ENCODE measurements at places on chromosomes 11 and 22. TPM values are rescaled to one million over a fixed set of nuclear protein-coding genes. Genes with fewer than 3 reads are reported as not detected.

TRIM48 gene
- total RNA-seq = not detected

- H3K27ac ChIP-seq = no peak overlapping the region
- H3K36me3 ChIP-seq = no peaks in the 10 kb centered on the region
- H3K27me3 ChIP-seq = no peaks in the 10 kb centered on the region
- DNase-seq = no peak
- H3K4me3 ChIP-seq = no peak overlapping the region
These were observed 15.0 kb downstream of the TUB start for GRCh38 chr11:8095806-8096522.

- DNase-seq = no peak
- no peaks in the 10 kb centered on the region for H3K36me3 ChIP-seq
- H3K27ac ChIP-seq = no peak overlapping the region
- H3K4me1 ChIP-seq = no peaks in the 10 kb centered on the region
These were observed 134.6 kb downstream of the PGR start for GRCh38 chr11:100994966-100995365.

GRCh38 chr11:80718611-80719291, 1277.9 kb upstream of the TENM4 start:
- no peak overlapping the region for H3K27ac ChIP-seq
- H3K4me3 ChIP-seq = no peak overlapping the region
- no peak for DNase-seq
- no peaks in the 10 kb centered on the region for H3K4me1 ChIP-seq
- no peaks in the 10 kb centered on the region for H3K27me3 ChIP-seq
- no peaks in the 10 kb centered on the region for H3K36me3 ChIP-seq

- peaks cover 11% of the 10 kb centered on the region for H3K27me3 ChIP-seq
- no peaks in the 10 kb centered on the region for H3K4me1 ChIP-seq
- DNase-seq = no peak
- no peak overlapping the region for H3K27ac ChIP-seq
- H3K36me3 ChIP-seq = no peaks in the 10 kb centered on the region
- H3K4me3 ChIP-seq = no peak overlapping the region
These were observed 192.6 kb downstream of the HIPK3 start for GRCh38 chr11:33449798-33450197.

DNA sequence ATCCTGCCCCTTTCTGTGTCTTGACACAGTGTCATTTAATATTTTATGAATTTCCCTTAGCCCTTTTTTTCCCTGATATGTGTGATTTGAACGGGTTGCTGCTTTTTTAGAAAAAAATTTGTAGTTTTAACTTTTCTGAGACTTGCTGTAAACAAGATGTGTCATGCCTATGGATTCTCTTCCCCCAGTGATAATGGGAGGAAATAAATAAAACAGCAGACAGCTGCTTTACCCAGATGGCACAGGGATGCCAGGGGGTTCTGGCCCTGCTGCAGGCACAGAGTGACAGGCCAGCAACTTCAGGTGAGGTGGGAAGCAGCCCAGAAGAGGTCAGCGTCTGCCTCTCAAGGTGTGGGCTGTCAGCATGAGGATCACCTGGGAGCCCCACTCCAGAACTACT, 266.9 kb downstream of the KIRREL3 start:
- peaks cover 8% of the 10 kb centered on the region for H3K27me3 ChIP-seq
- no peaks in the 10 kb centered on the region for H3K36me3 ChIP-seq
- no peak for DNase-seq
- no peaks in the 10 kb centered on the region for H3K4me1 ChIP-seq

DNA sequence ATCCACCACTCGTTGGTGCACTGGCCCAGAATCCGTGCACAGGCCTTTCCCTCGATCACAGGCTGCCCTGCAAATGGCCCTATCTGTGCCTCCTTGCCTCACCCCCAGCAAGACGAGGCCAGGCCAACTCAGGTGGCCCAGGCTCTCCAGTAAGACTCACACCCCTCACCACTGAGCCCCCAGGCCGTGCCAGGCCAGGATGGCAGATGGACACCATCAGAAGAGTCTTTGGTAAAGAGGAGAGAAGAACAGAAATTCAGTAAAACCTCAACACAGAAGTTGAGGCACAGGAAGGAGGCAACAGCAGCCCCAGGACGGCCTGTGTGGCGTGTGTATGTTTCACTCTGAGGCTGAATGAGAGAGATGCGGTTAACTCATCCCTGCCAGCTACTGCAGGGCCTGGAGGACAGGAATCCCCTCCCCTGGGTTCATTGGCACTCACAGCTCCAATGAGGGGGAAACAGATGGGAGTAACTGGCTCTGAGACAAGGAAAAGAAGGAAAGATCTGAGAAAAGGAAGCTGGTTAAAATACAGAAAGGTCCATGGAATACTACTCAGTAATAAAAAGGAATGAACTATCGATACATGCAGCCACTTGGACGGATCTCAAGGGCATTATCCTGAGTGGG, 54.1 kb upstream of the WNT11 start:
- H3K36me3 ChIP-seq = no peaks in the 10 kb centered on the region
- no peak for DNase-seq
- no peak overlapping the region for H3K27ac ChIP-seq
- no peaks in the 10 kb centered on the region for H3K4me1 ChIP-seq
- no peaks in the 10 kb centered on the region for H3K27me3 ChIP-seq

DNA sequence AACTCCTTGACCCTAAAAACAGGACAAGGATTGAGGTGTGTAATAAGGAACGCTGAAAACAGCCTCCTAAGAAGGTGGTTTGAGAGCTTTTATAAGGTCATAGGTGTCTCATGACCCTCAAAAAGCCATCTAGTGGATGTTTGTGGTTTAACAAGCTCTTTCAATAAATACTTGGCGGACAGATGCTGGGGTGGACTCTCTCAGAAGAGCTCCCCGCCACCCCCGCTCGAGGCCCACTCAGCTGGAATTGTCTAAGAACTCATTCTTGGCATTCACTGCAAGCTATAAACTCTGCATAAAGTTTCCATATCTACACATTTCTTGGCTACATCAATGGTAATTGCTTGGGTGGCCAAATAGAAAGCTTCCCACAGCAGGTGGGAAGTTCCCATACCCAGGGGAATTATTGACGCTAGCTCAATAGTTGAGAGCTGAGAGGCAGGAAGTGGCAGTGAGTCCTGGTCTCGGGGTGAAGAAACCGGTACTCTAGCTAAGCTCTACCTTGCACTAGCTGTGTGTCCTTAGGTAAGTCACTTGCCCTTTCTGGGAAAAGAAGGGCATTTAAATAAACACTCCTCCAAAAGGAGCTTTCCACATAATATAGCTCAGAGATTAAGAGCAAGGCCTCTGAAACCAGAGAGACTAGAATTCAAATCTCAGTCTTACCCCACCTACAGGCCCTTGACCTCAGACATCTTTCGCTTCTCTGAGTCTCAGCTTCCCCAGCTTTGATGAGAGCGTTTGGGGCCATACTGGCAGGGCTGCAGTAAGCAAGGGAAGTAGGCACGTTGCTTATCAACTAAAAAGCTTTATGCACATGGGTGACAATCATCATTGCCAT, 6.4 kb downstream of the MS4A15 start:
- DNase-seq = no peak
- no peaks in the 10 kb centered on the region for H3K36me3 ChIP-seq
- H3K27me3 ChIP-seq = peaks cover 29% of the 10 kb centered on the region
- no peak overlapping the region for H3K4me3 ChIP-seq
- H3K4me1 ChIP-seq = peaks cover 8% of the 10 kb centered on the region

CACNA1I gene
- total RNA-seq = 0.37 TPM

DNA sequence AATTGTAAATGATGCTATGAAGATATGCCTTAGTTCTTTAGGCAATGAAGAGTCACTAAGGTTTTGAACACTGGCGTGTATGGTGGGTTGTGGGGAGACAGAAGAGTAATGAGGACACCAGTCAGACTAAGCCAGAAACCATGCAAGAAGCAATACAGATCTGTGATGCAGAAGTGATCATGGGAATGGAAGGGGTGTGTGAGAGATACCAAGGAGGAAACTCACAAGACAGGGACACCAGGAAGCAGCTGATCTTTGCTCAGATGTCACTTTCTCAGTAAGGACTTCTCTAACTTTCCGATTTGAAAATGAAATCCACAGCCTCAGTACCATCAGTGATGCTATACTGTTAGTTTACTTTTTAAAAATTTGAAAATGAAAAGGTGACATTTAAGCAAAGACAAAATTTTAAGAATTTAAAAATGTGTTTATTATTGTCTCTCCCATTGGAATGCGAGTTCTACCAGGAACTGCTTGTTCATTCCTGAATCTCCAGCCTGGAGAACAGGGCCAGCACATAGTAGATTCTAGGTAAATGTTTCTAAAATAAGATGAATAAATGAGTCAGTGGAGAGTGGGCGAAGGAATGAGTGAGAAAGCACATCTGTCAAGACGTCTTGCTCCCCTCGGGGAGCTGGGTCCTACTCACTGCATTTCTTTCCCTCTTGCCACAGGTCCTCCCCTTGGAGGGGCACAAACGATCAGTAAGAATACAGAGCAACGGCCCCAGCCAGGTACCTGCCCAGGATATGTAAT, 60.4 kb downstream of the KCNJ1 start:
- H3K4me1 ChIP-seq = peaks cover 31% of the 10 kb centered on the region
- no peaks in the 10 kb centered on the region for H3K27me3 ChIP-seq
- no peak overlapping the region for H3K4me3 ChIP-seq
- peaks cover 30% of the 10 kb centered on the region for H3K36me3 ChIP-seq
- DNase-seq = no peak
- H3K27ac ChIP-seq = peak overlapping the region; percentile 59

DNA sequence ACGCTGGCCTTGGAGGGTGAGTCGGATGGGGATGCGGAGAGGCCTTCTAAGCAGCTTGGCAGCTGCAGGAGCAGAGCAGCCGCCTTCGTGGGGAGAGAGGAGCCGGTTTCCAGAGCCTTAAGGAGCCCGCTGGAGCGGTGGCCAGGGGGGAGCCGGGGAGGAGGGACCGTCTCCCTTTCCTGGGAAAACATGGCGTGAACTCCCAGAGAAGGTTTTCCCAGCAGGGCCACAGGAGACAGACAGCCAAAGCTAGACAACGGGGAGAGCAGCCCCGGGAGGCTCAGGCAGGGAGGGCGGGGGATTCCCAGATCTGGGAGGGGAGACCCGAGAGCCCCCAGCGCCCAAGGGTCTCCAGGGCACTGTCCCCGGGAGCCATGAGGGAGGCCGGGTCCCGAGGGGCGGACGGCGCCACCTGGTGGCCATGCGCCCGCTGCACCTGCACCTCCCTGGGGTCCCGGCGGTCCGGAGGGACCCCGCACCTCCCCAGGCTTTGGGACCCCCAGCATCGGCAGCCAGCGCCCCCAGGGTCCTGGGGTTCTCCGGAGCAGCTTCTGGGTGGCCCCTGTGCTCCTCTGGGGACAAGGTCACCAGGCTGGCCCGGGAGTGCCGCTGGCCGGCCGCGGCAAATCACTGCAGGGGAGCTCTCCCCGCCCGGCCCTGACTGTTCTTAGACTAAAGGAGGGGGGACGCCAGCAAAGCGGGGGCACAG, 2.4 kb upstream of the SYT8 start:
- no peaks in the 10 kb centered on the region for H3K27me3 ChIP-seq
- H3K4me3 ChIP-seq = no peak overlapping the region
- no peaks in the 10 kb centered on the region for H3K4me1 ChIP-seq
- DNase-seq = peak; percentile 81
- H3K36me3 ChIP-seq = no peaks in the 10 kb centered on the region

DNA sequence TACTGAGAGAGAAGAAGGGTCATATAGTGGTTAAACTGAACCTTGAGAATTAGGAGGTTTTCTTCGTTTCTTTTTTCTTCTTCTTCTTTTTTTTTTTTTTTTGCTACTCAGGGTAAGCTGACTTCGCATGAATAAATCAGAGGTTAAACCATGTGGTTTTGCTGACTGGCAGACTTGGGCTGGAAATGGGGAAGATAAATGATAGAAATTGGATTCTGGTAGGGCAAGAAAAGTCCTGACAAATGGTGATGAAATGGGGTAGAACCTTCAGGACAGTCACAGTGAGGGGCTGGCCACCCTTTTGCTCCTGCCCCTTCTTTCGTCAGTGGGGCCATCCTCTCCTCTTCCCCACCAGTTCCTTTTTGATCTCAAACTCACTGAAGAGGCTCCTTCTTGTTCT, 1.6 kb upstream of the SWAP70 start:
- DNase-seq = no peak
- no peak overlapping the region for H3K27ac ChIP-seq
- no peak overlapping the region for H3K4me3 ChIP-seq
- peaks cover 25% of the 10 kb centered on the region for H3K27me3 ChIP-seq

AASDHPPT gene
- total RNA-seq = 28.7 TPM

LRP4 gene
- total RNA-seq = 0.02 TPM

DNA sequence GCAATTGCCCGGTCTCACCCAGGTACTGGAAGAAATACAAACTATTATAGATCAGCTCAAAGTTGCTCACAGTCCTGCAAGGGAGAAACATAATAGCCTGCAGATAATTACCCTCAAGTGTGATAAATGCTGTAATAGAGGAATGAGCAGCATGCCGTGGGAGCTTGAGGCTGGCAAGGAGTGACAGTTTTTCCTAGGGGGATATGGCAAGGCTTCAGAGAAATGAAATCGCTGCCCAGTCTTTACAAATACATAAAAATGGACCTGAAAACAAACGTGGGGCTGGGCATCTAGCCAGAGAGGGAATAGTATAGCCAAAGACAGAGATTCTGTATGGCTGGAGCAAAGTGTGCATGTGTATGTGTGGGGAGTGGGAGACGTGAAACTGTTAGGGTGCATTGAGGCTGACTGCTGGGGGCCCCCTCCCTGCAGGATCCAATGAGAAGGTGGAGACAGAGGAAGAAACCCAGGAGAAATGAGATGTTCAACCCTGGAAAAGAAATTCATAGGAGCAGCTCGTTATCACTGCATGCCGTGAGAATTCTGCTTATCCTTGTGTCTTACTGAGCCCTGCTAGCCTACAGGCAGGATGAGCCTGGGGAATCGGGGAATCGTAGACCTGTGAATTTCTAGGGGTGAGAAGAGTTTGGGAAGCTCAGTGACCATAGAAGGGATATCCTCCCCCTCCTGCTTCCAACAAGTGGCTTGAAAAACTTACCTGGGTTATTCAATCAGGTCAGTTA, 167.0 kb downstream of the LDLRAD3 start:
- H3K4me3 ChIP-seq = no peak overlapping the region
- no peak for DNase-seq
- H3K27ac ChIP-seq = no peak overlapping the region
- no peaks in the 10 kb centered on the region for H3K36me3 ChIP-seq
- peaks cover 8% of the 10 kb centered on the region for H3K27me3 ChIP-seq

ARHGAP32 gene
- 8.9 TPM for total RNA-seq

GRCh38 chr11:7851391-7851790, 54.6 kb upstream of the OR5P2 start:
- DNase-seq = no peak
- no peaks in the 10 kb centered on the region for H3K4me1 ChIP-seq
- H3K27me3 ChIP-seq = peaks cover 6% of the 10 kb centered on the region
- H3K27ac ChIP-seq = no peak overlapping the region
- no peaks in the 10 kb centered on the region for H3K36me3 ChIP-seq

Data from activated CD4-positive, alpha-beta T cell treated with anti-CD3 and anti-CD28 coated beads for 36 hours (primary cell).